AG04449 (cell line): ENCODE measurements at places on chromosomes 13 and 19.

DNA sequence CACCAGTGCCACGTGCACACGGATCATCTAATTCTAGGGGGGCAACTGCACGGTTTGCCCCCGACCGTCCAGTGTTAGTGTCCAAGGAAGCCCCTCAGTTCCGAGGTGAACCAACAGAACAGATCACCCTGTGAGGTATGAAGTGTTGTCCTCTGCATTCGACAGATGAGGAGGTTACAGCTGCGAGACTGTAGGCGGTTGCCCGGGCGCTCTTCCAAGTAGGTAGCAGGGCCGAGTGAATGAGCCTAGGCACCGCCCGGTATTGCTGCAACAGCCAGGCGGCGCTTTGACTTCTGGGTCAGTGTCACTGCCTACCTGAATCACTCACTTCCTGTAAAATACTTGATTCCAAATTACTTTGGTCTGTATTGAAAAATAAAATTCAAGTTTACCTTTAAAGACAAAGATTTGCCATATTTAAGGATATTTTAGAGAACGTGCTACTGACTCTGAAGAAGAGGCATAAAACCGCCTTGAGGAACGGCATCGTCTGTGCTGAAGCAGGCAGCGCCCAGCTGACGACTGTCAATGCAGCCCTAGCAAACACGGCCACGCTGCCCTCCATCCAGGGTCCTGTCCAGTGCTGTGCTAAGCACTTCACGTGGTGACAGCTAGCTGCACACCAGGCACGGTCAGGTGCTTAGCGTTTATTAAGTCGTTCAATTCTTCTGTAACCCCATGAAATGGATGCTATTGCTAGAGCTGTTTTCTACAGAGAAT is 19.3 kb upstream of the RASA3 start:
- no peak for DNase-seq

GRCh38 chr13:44153496-44153895 is 220.1 kb upstream of the SERP2 start:
- no peak for DNase-seq

GRCh38 chr13:35747594-35747993 is 271.1 kb upstream of the MAB21L1 start:
- DNase-seq = no peak

DNA sequence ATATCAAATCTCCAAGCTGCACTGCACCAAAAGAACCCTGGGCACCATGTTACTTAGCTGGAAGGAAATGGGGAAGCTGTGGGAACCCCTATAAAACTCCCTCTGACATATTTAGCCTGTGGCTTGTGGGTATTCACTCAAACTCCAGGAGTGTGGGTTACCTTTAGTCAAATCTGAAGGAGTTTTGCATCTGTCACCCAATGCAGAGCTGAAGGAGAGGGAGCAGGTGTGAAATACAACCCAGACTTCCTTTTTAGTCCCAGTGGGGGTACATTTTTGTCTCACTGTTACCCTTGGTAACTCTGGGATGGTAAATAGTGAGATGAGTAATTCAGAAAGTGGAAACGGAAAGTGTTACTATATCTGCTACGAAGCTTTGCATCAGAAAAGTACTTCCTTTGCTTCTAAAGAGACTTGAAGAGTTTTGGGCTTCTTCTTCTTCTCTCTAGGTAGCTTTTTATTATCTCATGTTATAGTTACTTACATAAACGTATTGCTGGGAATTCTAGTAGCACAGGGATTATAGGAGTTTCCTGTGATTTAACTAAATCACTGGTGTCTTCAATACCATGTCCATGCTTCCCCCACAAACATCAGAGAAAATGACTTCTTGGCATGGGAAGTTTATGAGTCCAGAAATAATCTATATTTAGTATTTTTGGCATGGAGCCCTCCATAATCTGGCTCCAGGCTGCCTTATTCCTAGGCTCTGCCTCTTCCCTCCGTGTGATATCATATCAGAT is 105.9 kb downstream of the AKAP11 start:
- DNase-seq = no peak

- DNase-seq = no peak
Measured at GRCh38 chr13:18959229-18959628, 222.4 kb downstream of the TUBA3C start.

GRCh38 chr19:23991170-23991569 is 76.5 kb downstream of the ZNF726 start:
- DNase-seq = no peak

- DNase-seq = no peak
Measured at GRCh38 chr19:1288833-1289685, 3.4 kb downstream of the EFNA2 start.

DNA sequence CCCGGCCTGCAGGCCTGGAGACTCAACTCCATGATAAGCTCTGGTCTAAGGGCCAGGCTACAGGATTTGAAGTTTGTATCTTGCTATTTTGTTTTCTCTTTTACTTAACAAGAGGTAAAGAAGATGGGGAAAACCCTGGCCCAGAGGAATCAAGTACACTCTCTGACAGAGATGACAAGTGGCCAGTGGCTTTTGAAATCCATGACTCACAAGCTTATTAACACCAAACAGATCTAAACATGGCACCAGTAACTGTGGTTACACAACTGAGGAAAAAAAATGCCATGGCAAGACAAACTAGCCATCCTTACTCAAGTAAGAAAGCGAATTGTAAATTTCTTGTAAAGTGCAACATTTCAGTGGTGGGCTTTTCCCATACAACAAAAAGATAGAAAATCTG is 72.6 kb upstream of the SERTM1 start:
- DNase-seq = no peak

DNA sequence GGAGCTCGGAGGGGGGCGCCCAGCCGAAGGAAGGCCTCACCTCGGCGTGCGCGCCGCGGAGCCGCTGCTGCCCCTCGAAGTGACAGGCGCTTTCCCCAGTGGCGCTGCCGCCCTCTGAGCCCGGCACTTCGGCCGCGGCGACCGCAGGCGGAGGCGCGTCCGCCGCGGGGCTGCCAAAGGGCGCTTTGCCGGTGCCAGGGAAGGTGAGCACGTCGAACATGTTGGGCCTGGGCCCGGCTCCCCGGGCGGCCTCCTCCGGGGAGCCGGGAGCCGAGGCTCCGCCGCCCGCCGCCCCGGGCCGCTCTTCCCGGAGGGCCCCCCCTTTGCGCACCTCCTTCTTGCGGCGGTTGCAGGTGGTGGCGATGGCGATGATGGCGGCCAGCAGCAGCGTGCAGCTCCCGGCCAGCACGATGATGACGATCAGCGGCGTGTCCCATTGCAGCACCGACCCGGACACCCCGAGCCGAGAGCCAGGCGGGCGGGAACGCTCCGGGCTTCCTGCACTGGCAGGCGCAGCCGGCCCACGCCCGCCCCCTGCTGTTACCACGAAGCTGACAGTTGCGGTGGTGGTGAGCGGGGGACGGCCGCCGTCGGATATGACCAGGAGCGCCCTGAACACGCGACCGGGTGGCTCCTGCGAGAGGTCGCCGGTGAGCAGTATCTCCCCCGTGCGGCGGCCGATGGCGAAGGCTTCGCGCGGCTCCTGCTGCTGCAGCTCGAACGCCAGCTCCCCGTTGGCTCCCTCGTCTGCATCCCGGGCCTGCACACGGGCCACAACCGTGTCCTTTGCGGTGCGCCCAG is 2.5 kb downstream of the PCDH8 start:
- no peak for DNase-seq

GRCh38 chr19:32842061-32842460 is 27.5 kb downstream of the SLC7A9 start:
- no peak for DNase-seq

DNA sequence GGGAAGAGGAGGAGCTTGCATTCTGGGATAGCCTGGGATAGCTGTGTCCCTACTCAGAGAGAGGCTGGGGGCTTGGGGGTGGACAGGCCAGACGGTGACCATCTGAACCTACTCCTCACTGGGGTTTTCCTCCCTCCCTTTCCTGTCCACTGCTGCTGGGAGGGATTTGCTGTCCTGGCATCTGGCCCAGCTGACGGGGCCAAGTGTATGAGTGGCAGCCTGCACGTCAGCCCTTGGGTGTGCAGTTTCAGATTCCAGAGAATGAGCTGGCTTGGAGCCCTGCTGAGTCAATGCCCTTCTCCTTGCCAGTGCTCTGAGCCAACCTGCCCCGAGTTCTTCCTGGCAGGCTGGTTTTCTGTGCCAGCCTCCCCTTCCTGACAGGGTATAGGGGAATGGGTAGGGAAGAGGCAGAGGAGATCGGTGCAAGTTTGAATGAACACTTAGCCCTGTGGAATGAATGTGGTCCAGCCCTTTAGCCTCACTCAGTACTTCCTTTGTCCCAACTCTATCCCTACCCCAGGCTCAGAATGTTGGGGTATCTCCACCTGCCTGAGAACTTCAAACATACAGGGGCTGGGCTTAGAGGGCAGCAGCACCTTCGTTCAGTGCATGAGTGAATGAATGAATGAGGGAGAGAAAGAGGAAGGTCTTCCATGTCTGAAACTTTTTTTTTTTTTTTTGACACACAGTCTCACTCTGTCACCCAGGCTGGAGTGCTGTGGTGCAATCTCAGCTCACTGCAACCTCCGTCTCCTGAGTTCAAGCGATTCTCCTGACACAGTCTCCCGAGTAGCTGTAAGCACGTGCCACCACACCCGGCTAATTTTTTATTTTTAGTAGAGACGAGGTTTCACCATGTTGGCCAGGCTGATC is 1.8 kb upstream of the ANGPTL4 start:
- peak; percentile 94 for DNase-seq

- no peak for DNase-seq
Measured at GRCh38 chr13:73142071-73142470, 83.3 kb downstream of the KLF5 start.

DNA sequence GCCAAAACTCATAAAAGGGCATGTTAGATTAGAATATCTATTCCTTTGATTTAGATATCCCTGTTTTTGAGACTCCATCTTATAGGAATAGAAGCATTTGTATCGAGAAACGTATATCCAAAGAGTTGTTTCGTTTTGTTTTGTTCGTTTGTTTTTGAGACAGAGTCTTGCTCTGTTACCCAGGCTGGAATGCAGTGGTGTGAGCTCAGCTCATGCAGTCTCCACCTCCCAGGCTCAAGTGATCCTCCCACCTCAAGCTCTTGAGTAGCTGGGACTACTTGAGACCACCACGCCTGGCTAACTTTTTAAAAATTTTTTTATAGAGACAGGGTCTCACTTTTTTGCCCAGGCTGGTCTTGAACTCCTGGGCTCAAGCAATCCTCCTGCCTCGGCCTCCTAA is 26.6 kb upstream of the ZMYM5 start:
- DNase-seq = no peak

DNA sequence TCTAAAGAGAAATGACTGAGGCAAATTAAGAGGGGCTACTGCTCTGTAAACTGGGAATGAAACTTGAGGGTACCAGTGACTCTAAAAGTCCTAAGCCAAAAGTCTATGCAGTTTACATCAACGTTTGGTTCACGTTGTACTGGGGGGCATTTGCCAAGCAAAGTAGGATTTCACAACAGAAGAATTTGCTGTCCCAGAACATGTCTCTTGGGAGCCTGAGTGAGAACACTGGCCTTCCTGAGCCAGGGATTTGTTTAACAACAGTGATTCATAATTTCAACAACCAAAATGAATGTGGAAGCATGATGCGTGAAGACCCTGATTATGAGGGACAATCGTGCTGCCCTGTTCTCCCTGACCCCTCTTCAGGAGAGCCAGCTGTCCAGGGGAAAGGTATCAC is 178.0 kb downstream of the OXGR1 start:
- no peak for DNase-seq

DNA sequence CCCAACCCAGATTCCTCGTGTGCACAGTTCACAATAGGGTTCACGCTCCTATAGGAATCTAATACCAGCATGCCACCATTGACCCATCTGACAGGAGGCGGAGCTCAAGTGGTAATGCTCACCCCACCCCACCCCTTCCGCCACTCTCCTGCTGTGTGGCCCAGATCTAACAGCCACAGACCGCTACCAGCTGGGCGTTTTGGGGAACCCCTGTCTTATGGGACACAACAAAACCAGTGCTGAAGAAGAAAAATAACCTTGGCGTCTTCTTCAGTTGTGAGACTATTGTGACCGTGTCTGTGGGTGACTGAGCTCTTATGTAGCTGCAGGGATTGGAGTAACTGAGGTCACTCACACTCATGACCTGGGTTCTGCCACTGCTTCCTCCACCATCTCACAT is 5.2 kb upstream of the OR10H1 start:
- DNase-seq = no peak

GRCh38 chr13:87903553-87903952 is 232.4 kb downstream of the SLITRK5 start:
- no peak for DNase-seq

GRCh38 chr13:25827831-25828465 is 223.9 kb downstream of the SHISA2 start:
- no peak for DNase-seq

GRCh38 chr13:76860706-76861105 is 25.5 kb downstream of the KCTD12 start:
- no peak for DNase-seq

DNA sequence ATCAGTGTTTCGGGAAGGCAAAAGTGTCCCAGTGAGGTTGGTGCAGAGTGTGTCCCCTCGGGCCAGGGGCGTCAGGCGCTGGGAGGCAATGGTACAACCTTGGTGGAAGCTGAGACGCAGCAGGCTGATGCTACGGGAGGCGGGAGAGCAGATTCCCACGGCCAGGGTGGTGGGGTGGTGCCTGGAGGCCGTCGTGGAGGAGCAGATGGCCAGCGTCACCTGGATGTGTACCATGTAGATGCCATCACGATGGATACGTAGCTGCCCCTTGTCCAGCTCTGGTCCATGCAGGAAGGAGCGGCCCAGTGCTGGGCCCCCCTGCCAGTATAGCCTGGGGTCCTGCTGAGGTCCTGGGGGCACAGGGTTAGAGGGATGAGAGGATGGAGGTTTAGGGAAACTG is 4.9 kb downstream of the CD70 start:
- no peak for DNase-seq

- DNase-seq = no peak
Measured at GRCh38 chr13:38223089-38223488, 126.6 kb upstream of the UFM1 start.

- no peak for DNase-seq
Measured at GRCh38 chr19:46460055-46460454, 11.3 kb downstream of the PNMA8A start.

- no peak for DNase-seq
Measured at GRCh38 chr13:75470676-75471075, 11.3 kb downstream of the TBC1D4 start.

DNA sequence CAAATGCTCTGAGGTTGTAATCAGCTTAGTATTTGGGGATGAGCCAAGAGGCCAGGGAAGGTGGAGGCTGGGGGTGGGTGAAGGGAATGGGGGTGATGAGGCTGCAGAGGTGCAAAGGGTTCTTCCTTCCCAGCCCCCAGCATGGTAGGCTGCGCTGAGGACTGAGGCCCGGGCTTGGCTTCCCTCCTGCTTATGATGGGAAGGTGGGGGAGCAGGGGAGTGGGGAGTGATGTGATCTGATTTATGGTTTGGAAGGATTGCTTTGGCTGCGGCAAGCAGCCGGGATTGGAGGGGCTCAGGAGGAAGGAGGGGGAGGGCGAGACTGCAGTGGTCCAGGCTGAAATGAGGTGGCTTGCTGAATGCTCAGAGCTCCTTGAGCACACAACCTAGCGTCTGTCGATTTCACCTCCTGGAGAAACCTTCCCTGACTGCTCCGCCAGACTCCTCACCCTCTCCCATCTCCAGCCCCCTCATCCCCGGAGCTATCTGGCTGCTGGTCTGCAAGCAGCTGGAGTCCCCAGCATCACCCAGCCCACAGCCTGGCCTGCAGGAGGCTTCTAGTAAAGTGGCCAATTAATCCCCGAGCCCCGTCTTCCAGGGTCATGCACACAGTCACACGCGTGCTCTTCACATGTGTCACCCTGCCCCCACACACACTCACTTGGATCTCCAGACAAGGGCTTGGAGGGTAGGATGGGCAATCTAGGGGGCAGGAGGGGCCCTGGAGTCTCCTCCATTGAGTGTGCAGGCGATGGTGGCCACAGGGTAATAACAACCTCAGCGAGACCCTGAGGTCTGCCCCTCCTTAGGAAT is 757 bp upstream of the CLEC11A start:
- no peak for DNase-seq

GRCh38 chr13:26718872-26719271 is 41.7 kb downstream of the GPR12 start:
- no peak for DNase-seq
